ENCODE measurements at places on chromosomes 7 and 10.

DNA sequence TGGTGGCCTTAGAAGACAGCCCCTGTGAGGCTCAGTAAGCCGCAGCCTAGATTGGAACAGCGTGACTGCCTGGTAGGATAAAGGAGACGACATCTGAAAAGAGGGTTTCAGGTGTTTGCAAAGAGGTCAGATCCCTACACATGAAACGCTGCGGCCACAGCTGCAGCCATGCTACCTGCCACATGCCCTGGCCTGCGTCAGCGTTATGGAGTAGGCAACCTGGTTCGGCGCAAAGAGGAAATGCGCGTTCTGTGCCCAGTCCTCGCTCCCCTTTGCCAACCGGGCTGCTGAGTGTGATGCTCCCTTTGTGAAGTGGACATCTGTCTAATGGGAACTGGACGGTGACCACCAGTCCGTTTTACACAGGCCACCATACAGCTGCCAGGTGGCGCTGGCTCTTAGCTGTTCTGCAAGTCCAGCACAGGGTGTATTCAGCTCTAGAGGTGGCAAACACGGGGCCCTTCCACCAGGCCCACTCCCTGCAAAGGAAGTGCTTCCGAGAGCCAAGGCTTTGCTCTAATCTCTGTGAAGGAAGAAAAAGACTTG, 160.3 kb downstream of the CELF2 start:
- DNase-seq = no peak

GRCh38 chr7:43834463-43835251, 34.7 kb downstream of the MRPS24 start:
- DNase-seq = no peak

DNA sequence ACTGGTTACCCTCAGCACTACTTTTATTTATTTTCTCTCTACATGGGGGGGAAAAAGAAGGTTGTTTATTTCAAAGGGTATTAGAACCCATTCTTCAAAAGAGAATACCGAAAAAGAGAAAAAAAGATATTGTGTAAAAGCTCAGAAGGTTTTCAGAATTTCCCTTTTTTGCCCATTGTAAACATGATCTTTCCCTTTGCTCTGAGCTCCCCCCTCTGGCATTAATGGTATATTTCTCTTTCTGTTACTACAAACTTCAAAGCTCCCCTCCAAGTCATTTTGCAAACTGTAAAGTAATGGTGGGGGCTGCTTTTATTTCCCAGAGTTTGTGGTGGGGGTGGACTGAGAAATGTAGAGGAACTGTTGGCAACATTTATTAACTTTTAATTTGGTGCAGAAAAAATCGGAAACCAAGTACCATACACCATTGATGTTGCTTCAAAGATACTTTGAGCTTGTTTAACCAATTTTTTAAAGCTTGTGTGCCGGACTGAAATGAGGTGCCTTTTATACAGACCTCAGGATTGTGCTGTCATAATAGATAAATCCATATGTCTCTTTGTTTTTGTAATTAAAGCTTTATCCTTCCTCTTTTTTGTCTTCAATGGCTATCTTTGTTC, 181.5 kb downstream of the EXOC4 start:
- no peak for DNase-seq

- DNase-seq = no peak
These were observed 132.5 kb downstream of the WDR37 start for GRCh38 chr10:1188558-1189135.

DNA sequence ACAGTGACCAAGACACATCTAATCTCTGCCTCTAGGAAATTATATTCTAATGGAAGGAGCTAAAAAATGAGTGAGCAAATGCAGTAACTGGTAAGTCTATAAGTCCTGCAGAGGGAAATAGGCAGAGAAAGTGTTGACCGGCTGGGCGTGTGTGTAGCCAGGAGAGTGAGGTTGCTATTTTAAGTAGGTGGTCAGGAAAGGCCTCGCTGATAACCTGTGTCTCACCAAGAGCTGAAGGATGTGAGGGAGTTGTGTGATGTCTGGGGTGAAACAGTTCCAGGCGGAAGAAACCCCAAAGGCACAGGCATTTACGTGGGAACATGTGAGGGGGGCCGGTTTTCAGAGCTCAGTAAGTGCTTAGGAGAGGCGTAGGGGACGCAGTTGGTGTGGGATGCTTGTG, 54.8 kb downstream of the BAMBI start:
- DNase-seq = no peak

DNA sequence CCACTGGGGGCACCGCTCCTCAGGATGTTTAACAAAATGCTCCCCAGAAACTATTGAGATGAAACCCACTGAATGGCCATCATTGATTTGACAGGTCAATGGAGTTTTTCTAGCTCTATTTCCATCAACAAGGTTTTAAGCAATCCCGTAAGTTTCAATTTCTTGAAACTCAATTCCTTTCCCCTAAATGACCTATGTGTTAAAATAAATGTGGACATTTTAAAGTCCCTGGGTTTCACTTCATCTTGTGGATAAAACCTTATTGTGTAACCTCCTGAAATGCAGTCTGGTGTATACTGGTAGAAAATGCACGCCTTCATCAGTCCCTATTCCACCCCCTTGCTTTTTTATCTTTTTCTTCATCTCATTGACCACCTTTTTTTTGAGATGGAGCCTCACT, 8.9 kb upstream of the C7orf33 start:
- DNase-seq = no peak

DNA sequence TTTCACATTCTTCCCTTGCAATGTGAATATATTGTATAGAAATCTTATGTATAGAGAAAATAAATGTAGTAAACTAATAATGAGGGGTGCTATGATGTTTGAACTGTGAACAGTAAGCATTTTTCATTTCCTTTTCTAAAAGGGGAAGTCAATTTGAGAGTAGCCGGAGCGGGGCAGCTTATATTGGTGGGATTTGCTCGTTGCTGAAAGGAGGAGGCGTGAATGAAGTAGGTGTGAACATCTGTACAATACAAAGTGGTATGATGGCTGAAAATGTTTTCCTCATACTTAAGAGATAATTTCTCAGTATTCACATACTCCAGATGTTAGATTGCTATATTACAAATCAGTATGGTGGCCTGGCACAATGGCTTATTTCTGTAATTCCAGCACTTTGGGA, 87.1 kb downstream of the SRI start:
- no peak for DNase-seq

- DNase-seq = no peak
These were observed 1250.6 kb downstream of the GATA3 start for GRCh38 chr10:9305018-9305655.

DNA sequence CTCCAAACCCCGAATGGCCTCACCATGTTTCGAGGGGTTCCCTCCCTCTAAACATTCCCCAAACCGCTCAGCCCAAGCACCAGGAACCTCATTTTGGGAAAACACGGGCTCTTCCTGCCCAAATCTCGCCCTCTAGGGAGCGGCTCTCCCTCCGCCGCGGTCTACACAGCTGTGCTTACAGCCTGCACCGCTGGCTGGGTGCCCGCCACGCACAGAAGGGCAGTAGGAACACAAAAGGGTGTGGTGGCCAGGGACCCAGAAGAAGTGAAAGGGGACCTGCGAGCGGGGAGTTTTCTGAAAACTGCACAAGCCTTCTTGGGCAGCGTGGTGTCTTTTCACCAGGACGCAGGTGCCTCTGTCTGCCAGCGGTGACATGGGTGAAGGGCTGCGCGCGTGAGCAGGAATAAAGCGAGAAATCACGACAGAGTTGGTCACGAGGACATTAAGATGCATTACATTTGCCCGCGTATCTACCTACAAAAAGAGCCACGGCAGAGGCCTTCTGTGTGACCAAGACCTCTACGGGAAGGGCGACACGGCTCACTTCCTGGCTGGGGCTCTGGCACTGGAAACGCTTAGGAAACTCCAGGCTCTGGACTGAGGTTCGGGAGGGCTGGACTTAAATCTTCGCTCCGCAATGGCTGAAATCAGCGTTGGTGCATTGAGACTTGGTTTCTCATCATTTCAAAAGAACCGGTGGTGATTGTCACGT, 171.7 kb downstream of the LSM5 start:
- DNase-seq = no peak

DNA sequence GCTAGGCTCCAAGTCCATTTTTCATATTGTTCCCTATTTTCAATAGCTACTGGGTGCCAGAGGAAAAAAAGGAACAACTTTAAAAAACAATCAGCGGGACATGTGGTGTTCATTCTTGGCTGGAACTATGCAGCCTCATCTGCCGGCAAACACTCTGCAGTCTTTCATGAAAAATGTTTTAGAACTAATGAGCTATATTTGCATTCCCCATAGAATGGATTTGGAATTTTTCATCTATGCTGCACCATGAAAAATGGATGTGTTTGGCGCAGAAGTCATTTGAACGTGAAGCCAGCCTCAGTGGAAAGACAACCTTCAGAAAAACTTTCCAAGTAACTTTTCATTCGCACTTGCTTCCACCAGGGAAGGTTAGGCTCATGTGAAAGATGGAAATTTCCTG, 270.5 kb downstream of the SKAP2 start:
- DNase-seq = no peak

GRCh38 chr7:30594048-30594539, 584 bp upstream of the GARS1 start:
- no peak for DNase-seq

DNA sequence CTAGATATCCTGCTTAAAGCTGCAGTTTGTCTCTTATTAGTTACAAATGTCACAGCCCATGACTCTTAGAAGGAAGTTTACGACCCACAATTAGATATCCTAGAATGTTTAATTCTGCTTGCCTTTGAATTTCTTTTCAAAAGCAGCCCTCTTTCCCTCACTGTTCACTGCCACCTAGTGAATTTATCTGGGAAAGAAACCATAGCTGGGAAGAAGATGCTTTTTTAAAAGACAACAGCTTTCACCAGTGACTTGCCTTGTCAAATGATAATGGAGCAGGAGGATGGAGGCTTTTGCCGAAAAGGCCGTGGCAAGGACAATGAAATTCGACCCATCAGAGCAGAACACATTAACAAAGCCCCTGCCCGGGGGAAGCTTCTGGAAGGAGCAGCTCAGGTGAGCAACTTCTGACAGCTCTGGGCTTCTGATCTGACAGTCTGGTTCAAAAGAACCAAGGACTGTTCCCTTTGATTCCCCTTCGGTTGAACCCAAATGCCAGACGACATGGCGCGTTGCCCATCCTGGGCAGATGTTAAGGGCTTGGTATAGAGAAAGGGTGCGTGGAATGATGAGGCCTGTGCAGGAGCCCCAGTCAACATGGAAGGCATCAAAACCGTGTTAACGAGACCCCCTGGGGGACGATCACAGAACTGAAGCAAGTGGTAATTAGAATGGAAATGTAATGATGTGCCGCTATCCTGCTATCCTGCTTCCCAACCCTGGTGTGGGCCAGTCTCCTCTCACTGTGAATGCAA, 236.8 kb downstream of the FRMD4A start:
- peak; percentile 21 for DNase-seq

- peak; percentile 90 for DNase-seq
These were observed 37.6 kb upstream of the SVOPL start for GRCh38 chr7:138738551-138739335.

GRCh38 chr7:5557920-5558401, 134.3 kb upstream of the TNRC18 start:
- no peak for DNase-seq

DNA sequence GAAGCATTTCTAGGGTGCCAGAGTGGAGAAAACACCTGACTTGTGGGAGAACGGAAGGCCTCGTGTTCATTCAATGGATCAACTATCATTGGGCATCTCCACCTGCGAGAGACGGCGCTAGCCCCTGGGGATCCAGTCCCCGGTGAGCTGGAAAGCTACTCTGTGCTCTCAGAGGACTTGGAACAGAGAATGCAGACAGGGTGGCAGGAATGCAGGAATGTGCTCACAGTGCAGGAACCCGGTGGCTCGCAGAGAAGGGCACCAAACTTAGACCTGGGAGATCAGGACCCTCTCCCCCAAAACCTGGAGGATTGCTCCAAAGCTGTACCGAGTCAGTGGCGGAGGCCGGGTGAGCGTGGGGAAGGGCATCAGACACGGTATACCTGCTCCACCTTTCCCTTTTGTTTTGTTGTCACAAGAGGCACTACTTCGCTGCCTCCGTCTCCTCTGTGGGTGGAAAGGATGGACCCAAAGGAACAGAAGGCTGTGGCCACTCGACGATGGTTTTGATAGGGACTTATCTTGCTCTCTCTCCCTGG, 569.0 kb upstream of the C7orf33 start:
- DNase-seq = no peak

DNA sequence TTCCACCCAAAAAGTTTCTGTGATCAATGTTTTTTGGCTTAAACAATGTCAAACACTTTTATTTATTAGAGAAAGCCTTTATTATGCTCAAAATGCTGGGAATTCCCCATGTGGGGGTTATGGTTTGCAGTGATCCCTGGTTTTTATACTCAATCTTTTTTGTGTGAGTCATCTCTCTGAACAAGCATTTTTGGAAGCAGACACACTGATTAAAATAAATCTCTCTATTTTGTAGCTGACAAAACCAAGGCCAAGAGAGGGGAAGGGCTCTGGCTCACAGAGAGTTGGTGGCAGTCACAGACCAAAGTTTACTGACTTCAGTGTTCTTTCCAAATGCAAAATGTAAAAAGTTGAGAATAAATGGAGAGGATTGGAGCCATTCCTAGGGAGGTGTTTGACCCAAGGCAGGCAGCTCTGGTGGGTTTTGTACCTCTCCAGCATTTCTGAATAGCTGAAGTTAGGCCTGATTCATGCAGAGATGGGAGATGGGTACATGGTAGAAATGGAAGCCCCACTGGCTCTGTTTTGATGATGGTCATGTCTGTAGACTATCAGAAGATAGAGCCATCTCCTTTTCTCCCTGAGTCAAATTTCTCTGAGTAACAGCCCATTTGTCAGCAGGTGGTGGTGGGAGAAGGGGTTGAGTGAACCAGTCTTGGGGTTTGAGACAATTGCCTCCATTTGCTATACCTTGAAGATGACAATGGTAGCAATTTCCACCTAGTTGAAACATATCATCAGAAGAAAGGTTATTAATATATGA, 45.4 kb upstream of the NAMPT start:
- no peak for DNase-seq
